Activated effector memory CD4-positive, alpha-beta T cell treated with Interleukin-2 at 50 U/mL for 16 hours (primary cell): ENCODE measurements at places on chromosomes 5 and 9.

- no peak for DNase-seq
Observed at GRCh38 chr5:148931453-148932057, 105.1 kb downstream of the ADRB2 start.

GRCh38 chr9:97307500-97308163, at the start of gene CCDC180:
Gene CCDC180, plus strand, starts transcription at chr9:97307659. Its CDS starts 405 bp downstream, at chr9:97308064.
- no peak for DNase-seq

DNA sequence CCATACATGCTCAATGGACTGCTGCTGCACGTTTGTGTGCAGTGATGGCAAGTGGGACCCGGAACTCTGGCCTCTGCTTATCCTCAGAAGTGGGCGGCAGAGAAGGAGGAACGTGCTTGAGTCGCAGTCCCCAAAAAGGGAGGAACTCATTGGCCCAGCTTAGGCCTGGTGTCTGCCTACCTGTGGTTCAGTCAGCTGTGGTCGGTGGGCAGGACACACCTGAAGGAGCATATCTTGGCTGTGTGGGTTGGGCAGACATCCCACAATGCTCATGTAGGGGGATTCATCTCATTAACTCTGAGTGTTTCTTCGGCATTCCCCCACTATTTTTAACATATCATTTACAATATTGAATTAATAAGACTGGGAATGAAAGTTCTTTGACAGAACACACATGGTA, 122.9 kb upstream of the IL12B start:
- no peak for DNase-seq

DNA sequence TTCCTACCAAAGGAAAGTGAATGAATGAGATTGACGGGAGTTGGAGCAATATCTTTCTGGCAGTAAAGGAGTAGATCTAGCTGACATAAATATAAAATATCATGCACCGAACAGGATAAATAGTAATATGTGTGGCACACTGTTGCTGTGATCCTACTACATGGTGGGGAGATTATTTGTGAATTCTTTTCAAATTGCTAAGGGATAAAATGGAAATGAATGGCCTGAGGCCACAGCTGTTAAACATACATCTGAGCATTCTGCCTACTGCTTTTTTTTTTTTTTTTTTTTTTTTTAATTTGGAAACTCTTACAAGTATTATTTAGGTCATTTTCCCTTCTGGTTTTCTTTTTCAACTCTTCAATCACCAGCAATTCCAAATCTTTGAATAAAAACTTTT, 66.8 kb downstream of the MEF2C start:
- no peak for DNase-seq

GRCh38 chr5:6568383-6568782, 64.5 kb downstream of the NSUN2 start:
- DNase-seq: no peak

- DNase-seq: no peak
Observed at GRCh38 chr9:135038826-135039225, 48.6 kb upstream of the OLFM1 start.

DNA sequence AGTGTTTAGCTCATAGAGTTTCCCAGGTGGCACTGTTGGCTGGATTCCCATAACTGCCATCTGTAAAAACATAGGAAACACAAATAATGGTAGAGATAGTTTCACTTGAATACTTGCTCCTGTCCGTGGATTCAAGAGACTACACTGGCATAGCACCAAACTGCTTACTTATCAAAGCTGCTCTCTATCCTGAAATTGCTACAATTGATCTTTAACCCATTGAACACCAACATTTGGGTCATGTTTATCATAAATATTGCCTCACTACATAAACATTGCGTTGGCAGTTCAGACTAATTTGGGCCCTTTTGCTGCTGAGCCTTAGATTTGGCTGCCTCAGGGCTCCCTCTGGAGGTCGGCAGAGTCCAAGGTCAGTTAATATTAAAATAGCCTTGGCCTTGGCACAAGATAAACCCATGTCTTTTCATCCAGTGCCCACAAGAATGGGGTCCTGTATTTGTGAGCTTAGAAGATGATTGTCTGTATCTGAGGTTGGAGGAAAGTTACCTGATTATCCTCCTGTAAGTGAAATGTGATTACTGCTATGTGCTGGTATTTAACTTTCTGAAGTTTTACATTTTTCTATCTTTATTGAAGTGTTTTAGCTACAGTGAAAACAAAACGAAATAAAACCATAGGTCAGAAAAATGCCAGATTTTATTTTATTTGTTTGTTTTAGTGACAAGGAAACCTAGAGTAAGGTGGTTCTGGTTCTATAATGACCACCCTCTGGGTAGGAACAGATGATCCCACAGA, 4.0 kb upstream of the RANBP3L start:
- DNase-seq: no peak

GRCh38 chr9:120775859-120776258, 17.4 kb downstream of the FBXW2 start:
- DNase-seq: no peak

DNA sequence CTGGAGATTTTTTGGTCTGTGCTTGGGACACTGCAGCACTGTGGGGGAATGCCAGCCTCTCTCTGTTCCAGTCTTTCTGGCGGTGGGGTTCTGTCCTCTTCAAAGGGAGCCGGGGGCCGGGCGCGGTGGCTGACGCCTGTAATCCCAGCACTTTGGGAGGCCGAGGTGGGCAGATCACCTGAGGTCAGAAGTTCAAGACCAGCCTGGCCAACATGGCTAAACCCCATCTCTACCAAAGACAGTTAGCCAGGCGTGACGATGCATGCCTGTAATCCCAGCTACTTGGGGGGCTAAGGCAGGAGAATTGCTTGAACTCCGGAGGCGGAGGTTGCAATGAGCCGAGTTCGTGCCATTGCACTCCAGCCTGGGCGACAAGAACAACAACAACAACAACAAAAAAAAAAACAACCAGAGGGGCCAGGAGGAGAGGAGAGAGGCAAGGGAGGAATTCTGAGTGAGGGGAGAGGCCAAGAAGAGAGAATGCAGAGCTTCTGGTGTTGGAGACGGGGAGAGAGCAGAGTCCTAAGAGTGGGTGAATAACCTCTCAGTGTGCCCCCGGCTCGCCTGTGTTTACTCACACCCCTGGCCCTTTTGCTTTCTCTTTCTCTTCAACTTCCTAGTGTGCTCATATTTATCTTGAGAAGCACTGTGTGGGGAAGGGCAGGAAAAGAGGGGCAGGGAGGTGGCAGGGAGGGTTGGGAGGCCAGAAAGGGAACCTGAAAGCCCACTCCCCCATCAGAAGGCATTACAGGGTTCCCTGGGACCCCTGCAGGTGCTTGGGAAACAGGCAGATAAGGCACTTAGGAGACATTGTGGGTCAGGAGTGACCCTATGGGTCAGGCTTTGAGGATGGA, 3.2 kb upstream of the SET start:
- DNase-seq: no peak

- no peak for DNase-seq
Observed at GRCh38 chr9:131690941-131691573, 48.8 kb downstream of the RAPGEF1 start.

DNA sequence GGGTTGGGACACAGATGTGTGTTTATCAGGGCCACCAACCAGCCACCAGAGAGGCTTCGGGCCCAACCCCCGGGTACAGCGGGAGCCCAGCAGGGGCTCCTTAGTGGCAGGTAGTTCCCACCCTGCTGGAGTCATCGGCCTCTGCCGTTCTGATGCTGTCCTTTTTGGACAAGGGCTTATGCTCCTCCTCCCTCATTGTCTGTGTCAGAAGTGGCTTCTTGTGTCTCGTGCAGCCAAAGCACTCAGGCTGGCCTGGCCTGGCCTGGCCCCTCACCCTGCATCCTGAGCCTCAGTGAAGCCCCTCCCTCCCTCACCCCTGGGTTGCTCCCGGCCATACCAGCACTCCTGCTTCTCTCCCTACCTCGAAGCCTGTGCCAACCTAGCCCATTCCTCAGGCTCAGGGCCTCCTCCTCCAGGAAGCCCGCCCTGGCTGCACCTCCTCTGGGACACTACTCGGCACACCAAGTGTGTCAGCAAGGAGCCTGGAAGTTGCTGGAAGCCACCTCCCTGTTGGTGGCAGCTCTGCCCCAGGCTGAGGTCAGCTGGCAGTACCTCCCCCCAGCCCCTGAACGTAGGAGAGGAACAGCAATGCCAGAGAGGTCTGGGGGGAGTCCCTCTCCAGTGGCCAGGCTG, 4.1 kb upstream of the UBAC1 start:
- DNase-seq: no peak

- no peak for DNase-seq
Observed at GRCh38 chr9:70923961-70924360, 197.5 kb downstream of the TRPM3 start.

GRCh38 chr5:57219386-57219785, 45.5 kb downstream of the GPBP1 start:
- no peak for DNase-seq

DNA sequence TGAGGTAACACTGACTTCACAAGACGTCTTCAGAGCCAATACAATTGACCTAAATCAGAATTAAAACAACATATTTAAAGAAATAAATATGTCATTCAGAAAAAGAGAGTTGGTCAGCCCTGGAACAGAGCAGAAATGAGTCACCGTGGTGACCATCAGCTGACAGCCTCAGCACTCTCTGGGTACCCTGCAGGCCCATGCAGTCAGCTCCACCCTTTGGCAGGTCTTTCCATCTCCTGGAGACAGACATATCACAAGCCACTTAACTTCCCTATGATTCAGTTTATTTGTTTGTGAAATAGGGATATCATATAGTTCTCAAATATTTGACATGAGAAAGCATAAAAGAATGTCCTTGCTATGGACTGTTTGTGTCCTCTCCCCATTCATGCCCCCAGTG, 151.6 kb upstream of the MEF2C start:
- no peak for DNase-seq

- DNase-seq: no peak
Observed at GRCh38 chr9:102049586-102050246, 311.3 kb upstream of the GRIN3A start.

DNA sequence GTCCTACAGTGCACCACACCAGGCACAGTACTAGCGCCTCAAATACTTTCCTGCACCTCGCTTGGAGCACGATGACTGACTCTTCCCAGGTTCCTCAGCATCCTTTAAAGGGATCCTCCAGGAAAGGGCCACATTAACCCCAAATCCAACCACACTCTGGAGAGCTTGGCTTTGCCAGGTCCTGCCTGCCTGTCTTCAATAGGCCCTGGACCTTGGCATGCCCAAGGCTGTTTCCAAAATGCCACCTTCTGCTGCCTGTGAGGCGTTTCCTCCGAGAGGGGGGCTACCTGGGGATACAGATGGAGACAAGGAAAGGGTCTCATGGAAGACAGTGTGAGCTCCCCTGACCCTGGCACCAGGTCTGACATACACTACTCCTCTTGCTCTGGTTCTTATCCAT, 169.9 kb downstream of the DAB2IP start:
- DNase-seq: no peak

DNA sequence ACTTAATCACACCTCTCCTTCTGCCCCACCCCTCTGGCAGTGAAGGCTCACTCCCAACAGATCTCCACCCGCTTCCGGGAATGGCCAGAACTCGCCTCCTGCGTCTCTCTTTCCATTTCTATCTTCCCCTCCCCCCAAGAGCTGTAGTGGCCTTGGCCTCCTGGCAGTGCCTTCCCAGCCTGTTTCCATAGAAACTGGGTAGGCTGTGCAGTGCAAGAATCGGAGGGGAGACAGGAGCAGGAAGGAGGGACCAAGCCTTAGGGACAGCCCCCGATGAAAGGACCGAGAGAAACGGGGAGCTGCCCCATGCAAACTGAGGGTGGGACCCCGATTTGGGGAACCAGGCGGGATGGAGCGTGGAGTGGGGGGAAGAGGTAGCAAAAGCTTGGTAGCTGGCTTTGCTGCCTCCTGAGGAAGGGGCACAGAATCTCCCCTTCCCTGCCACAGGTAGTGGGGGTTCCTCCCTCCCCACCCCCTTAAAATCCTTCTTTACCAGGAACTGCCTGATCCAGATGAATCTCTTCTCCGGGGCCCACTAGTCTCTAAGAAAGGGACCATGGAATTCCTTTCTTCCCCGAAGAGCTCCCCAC, 4.5 kb upstream of the PCDH1 start:
- DNase-seq: no peak

GRCh38 chr5:42483472-42484154, 60.4 kb downstream of the GHR start:
- no peak for DNase-seq

DNA sequence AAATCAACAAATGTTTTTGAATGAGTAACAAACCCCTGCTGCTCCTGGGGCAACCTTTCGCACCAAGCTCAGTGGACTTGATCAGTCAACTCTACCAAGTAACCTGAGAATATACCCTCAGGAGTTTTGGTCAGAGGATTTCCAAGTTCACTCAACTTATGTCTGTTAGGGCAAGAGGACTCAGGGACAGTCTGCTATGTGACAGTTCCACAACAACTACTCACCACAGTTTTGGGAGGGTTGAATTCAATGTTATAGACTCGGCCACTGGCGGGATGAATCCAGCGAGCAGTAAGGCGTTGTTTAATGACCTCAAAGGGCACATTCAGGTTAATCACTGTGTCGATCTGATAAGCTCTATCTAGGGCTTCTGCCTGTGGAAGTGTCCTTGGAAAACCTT, 22.1 kb downstream of the AK3 start:
- DNase-seq: no peak

- DNase-seq: no peak
Observed at GRCh38 chr9:8890695-8891094, 1091.1 kb upstream of the DMAC1 start.

DNA sequence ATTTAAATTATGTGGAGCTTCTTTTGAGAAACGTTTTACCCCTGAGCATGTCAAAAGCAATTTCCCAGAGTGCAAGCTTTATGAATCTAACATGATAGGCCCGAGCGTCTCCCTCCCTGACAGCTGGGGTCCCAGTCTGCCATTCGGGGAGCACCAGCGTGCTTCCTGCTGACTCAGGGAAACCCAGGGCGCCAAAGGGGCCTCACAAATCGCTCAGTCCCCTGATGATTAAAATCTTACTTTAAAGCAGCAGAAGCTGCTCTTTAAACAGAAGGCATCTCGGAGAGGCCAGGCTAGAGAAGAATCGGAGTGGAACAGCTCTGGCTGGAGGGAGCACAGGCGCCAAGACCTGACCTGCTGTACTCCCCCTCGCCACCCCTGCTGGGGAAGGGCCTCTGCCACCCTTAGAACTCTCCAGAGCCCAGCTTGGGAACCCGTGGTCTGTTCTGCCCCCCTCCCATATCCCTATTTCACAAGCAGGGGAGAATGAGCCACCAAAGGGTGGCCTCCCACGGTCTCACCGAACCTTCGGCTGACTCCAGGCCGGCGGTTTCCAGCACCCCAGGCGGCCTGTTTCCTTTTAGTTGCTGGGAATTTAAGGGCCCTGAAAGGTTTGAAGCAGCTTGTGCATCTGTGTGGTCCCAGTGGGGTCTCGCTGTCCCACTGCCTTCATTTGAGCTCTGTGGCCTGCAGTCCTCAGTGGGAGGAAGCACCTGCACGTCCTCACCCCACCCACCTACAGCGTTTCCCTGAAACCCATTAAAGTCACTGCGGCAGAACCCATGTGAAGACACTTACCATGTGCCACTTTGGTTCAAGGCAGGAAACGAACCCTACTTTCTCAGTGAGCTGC, 147.6 kb downstream of the COL23A1 start:
- DNase-seq: no peak
